CD8-positive, alpha-beta T cell (primary cell): ENCODE measurements at places on chromosomes 12 and 14. TPM values are rescaled to one million over a fixed set of nuclear protein-coding genes. Genes with fewer than 3 reads are reported as not detected.

Gene HOXC11
- not detected for total RNA-seq

Gene GALNT16
- total RNA-seq, result 0.08 TPM

Gene KRT78
- not detected for total RNA-seq

Gene TMEM117
- total RNA-seq, result 4.0 TPM

Gene KRT77
- total RNA-seq, result not detected

Gene TMTC2
- 1.9 TPM for total RNA-seq

Gene CLEC4C
- not detected for total RNA-seq

Gene FAM234B
- 2.7 TPM for total RNA-seq

Gene CAPRIN2
- total RNA-seq, result 16.2 TPM

Gene SIX6
- not detected for total RNA-seq

Gene TMEM253
- total RNA-seq, result not detected

Gene CMKLR1
- not detected for total RNA-seq

Gene PTHLH
- not detected for total RNA-seq

Gene TSHR
- total RNA-seq, result not detected

Gene RESF1
- 117 TPM for total RNA-seq

Gene ACRBP
- 1.2 TPM for total RNA-seq
